ENCODE measurements at places on chromosomes 7 and 10.
A peak's percentile ranks its signal among the peaks of the same experiment; 100 is the strongest.

- no peak for DNase-seq
Measured at GRCh38 chr7:19772306-19772705, 1.1 kb downstream of the TMEM196 start.

- no peak for DNase-seq
Measured at GRCh38 chr10:93039721-93040120, 20.9 kb upstream of the CYP26C1 start.

DNA sequence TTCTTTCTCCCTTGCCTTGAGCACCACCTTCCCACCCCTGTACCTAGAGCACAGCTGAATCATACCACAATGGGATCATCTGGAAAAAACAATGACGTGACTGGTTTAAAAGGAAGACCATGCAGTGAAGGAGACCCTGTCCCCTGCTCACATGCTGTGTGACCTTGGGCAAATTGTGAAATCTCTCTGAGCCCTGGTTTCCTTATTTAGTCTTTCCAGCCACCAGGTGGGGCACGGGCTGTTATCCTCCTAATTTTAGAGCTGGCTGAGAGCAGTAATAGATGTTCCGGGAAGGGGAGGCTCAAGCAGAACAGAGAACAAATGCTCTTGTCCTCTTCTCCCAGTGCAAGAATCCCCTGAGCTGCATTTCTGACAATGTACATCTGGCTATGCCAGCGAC, 198.3 kb downstream of the RPS24 start:
- no peak for DNase-seq

DNA sequence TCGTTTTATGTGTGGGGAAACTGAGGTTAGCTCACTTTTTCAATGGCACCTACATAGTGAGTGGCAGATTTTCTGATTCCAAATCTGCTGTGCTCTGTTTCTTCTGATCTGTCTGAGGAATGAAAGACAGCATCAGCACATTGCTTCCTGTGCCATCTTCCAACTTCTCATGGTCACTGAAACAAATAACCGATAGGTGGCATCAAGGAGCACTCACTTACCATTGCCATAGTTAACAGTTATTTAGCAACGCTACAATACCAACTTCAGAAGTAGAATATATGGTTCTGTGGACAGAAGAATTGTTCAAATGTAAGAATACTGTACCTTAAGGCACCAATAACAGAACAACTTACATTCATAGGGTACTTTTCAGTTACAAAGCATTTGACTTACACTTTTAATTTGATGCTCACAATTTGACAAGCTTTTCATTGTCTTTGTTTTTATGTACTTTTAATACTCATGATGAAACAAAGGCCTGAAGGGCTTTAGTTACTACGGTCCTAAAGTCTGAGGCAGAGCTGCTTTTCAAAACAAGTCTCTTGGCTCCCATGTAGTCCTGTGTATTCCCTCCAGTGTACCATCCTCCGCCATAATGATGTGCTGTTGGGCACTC, 228.9 kb upstream of the TCF7L2 start:
- DNase-seq, result no peak

DNA sequence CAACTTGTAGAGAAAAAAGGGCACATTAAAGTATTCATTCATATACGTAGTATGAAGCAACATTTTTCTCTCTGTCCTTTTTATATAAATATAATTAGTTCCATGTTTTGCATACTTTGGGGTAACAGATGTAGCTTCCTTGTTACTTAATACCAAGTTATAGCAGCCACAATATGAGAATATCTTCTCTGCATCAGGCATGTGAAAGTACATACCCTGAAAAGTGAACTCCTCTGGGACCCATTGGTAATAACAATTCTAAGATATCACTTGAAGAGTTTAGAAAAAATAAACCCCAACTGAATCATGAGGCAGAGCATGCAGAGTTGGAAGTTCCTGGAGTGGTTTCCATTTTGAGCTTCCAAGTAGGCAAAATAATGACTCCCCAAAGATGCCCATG, 2.4 kb upstream of the CRPPA start:
- DNase-seq, result no peak

GRCh38 chr10:33524966-33525365, 190.5 kb upstream of the NRP1 start:
- no peak for DNase-seq

GRCh38 chr10:30392564-30392990, 41.4 kb upstream of the MAP3K8 start:
- DNase-seq, result peak; percentile 68

- no peak for DNase-seq
Measured at GRCh38 chr7:94547126-94547525, 37.5 kb downstream of the CASD1 start.

DNA sequence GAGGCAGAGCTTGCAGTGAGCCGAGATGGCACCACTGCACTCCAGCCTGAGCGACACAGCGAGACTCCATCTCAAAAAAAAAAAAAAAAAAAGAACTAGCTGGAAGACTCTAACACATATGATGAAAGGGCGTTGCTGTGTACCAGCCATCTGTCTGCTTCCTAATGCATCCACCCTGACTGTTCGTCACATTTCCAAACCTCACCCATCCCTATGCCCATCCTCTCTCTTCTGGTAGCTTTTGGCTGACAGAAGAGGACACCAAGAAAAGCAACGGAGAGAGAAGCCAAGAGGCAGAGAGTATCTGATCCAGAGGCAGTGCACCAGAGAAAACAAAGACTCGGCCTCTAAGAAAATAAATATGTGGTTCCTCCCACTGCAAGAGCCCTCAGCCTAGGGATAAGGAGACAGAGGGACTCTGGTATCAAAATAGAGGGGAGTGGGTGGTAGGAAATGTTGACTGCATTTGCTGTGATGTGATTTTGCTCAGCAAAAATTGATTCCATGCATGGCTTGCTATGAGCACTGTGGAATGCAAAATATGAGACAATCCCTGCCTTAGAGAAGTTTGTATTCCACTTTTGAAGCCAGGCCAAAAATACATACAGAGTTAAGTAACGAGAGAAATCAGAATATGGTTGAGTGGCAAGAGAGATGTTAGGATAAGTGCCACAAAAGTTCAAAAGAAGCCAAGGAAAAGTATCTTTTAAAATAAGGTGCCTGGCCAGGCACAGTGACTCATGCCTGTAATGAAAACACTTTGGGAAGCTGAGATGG, 100.8 kb upstream of the STK17A start:
- DNase-seq, result no peak

DNA sequence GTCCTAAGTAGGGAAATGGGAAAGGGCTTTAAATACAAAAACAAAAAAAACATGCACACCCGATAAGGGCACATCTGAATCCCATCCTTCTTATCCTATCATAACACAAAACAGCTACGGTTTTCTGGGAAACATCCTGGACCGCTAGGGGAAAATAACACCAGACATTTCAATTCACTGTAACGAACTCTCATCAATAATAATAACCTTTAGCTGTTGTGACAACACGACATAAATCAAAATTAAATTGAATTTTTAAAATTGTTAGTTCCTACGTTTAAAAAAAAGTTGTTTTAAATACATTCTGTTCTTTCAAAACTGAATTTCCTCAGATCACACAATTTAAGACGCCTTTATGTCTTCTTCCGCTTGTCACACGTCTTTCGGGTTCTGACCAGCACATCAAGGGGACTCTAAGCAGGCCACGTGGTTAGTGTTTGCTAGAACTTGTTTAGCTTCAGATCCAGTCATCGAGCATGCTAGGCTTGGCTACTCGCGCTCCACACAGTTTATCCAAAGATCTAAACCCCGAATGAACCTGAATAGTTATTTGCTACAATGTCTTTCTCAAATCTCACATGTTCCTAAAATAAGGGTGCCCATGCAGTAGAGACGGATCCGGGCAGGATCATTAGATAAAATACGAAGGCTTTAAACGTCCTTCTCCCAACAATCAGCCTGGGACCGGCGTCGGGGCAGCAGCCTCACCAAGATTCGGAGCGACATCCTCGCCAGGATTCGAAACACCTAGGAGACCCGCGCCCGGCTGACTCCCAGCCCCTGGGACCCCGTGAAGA, 839 bp downstream of the IKZF5 start:
- DNase-seq, result peak; percentile 16

DNA sequence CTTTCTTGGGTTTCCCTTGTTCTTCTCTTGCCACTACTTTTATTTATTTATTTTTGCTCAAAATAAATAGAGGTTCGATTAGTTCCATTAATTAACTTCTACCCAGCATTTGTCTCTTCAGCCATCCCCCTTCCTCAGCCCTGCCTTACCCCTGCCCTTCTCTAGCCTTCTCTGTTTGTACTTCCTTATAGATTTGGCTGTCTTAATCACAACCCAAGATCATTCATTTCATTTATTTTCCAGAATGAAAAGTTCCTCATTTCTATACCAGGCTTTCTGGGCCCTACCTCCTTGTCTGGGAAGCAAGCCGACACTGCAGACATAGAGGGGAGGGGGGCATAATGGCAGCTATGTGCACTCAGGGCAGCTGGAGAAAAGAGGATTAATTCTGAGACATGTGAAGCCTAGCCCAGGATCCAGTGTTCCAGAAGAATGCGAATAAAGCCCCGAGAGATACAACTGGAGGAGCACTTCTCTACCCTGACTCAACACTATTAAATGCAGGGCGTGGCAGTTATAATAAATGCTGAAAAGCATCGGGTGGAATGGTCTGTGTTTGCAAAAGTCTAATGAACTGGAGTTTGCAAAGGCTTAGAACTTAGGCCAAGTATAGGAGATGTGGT, 6.4 kb upstream of the PDCD4 start:
- no peak for DNase-seq

GRCh38 chr10:32104181-32104580, 48.0 kb upstream of the KIF5B start:
- no peak for DNase-seq

GRCh38 chr10:102629661-102630614, 14.3 kb upstream of the TRIM8 start:
- DNase-seq, result no peak

DNA sequence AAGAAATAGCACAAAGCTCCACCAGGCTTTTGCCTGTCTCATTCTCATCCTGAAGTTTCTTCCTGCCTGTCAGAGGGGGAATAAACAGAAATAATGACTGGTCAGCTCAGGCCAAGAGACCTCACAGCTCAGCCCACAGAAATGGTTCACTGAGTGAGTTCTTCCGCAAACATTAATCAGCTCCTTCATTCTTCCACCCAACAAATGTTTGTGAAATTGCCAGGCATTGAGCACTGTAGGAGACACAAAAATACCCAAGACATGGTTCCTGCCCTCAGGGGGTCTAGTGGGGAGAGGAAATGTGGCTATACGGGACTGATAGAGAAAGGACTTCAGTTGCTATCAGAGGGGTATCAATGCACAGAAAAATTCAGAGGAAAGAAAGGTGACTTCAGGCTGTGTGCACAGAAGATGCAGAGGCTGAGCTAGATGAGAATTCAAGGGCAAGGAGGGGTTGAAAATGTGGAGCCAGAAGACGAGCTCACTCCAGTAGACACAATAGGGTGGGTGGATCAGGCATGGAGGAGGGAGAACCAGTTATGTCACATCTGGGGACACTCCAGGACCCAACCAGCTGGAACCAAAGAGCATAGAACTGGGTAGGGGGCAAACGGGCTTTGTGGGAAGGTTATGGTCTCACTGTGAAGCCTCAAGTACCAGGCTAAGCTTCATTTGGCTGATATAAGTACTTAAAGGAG, 20.9 kb downstream of the MYOF start:
- no peak for DNase-seq

DNA sequence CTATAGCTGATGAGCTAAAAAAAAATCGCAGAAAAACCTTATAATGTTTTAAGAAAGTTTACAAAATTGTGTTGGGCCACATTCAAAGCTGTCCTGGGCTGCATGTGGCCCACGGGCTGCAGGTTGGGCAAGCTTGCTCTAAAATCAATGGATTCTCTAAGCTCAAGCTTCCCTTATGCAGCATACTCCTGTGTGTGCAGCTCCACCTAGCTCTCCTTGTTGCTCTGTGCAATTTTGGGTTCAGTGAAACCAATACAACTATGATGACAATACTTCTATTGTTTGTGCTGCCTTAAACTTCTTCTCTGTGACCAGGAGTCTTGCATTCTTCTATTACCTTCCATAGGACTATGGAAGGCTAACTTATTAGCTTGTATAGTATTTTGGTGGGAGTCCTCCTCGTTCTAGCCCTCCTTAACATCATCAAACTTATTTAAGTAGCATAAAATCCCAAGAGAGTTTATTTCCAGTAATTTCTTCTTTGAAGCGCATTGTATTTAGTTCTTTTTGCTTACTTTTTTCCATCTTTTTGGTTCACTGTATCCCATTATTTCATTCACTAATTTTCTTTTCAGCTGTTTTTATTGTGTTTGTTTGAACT, 170.9 kb upstream of the SMIM30 start:
- no peak for DNase-seq

- DNase-seq, result no peak
Measured at GRCh38 chr10:99973190-99973589, 36.6 kb downstream of the DNMBP start.

- no peak for DNase-seq
Measured at GRCh38 chr7:94962661-94963060, 55.3 kb downstream of the PPP1R9A start.

GRCh38 chr10:11472158-11472753, 139.2 kb downstream of the USP6NL start:
- DNase-seq, result peak; percentile 59

DNA sequence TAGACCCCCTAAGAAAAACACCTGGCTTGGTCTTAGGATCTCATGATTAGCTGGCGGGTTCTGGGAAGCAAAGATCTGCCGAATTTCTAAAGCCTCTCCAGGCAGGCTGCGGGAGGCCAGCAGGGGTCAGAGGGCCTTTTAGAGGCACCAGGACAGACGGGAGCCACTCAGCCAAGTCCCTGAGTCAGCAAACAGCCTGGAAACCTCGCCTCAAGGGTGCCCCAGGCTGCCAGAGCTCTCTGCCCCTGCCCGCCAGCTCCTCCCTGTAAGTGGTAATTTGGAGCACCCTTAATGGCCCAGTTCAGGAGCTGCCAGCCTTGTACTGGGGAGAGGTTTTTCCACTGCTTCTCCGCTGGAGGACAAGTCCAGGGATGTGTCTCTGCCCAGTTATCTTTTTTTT, 88.7 kb downstream of the HIP1 start:
- DNase-seq, result no peak

- no peak for DNase-seq
Measured at GRCh38 chr10:113052076-113052830, 102.2 kb downstream of the TCF7L2 start.

GRCh38 chr10:30781670-30782121, 152.1 kb upstream of the LYZL2 start:
- no peak for DNase-seq

GRCh38 chr10:76649723-76650127, 987.9 kb downstream of the KCNMA1 start:
- no peak for DNase-seq

GRCh38 chr10:5659702-5660528, 6.5 kb downstream of the ASB13 start:
- no peak for DNase-seq

GRCh38 chr7:130463553-130464434, 23.0 kb upstream of the CEP41 start:
- no peak for DNase-seq

DNA sequence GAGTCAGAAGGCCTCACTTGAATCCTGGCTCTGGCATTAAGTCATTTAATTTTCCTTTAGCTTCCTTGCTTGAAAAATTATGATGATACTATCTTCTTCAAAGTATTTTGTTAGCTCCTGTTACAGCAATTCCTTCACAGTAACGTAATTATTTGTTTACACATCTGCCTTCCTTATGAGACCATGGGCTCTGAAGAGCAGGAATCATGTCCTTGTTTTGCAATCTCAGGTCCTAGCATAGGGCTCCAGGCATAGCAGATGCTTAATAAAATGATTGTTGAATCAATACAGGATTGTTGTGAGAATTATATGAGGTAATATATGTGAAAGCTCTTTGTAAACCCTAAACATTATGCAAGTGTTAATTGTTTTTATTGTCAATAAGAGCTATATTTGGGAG, 25.5 kb downstream of the KLHDC10 start:
- no peak for DNase-seq
